Esophagus muscularis mucosa (tissue), 4 donors: ENCODE measurements at places on chromosomes 1 and 21.

DNA sequence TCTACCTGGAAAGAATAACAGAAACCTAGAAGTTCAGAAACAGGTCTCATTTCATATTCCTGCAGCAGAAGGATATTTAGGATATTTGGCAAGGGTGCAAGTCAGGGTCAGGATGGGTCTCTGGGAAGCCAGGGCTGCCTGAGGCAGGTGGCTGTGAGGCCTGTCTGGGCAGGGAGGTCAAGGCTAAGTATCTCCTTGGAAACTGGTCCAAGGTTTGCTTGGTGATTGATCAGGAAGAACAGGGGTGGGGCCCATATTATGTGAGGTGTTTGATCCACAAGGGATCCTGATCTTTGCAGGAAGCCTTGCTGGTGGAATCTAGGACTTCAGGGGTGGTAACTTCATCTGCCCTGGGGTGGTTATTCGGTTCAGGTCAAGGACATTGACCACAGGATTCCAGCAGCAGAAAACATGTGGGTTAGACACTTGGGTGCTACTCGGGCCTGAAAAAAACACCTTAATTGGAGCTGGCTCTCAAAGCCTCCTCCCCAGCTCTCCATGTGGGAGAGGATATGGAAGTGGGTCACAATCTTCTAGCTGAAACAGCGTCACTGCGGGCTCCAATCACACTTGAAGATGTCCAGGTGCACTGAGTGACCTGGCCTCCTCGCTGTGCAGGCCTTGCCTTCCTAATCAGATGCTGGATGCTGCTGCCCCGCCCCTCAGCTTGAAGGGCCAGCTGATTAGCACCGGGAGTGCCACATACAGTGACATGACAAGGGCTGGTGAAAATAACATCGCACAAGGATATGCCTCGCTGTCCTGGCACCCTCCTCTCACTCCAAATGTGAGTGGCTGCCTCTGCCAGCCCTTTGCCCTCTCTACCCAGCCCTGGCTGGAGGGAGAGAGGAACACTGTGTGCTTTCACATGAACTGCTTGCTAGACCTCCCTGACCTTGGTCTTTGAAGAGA lies 8.7 kb downstream of the CTNNBIP1 start:
- DNase-seq, result no peak

DNA sequence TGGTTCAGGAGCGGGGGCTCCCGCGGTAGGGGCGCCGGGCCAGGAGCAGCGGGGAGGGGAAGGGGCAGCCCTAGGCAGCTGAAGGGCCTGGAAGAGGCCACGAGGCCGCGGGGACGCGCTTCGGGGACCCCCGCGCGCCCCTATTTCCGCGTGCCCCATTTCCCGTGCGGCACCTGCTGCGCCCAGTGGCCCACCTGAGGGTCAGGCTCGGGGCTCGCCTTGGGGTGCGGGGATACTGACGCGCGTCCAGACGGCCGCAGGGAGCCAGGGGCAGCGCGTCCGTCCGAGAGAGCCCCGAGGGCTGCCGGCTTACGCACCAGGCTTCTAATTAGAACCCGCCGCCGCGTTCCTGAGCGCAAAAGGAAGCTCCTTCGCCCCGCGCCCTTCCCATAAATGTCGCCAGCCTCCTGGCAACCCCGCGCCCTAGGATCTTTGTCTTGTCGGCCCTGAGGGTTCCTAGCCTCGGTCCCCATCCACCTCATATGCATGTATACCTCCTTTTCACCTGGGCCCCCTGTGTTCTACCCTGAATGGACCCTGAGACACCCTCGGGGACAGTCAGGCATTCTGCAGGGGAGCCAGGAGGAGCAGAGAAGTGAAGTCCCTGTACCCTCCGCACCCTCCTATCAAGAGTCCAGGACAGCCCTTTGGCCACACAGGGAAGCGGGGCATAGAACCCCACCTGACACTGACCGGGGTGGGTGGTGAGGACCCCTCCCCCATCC lies 1.8 kb downstream of the WNT3A start:
- peak; percentile 34 for DNase-seq

GRCh38 chr1:44827197-44828002 lies 15.7 kb downstream of the PTCH2 start:
- no peak for DNase-seq

DNA sequence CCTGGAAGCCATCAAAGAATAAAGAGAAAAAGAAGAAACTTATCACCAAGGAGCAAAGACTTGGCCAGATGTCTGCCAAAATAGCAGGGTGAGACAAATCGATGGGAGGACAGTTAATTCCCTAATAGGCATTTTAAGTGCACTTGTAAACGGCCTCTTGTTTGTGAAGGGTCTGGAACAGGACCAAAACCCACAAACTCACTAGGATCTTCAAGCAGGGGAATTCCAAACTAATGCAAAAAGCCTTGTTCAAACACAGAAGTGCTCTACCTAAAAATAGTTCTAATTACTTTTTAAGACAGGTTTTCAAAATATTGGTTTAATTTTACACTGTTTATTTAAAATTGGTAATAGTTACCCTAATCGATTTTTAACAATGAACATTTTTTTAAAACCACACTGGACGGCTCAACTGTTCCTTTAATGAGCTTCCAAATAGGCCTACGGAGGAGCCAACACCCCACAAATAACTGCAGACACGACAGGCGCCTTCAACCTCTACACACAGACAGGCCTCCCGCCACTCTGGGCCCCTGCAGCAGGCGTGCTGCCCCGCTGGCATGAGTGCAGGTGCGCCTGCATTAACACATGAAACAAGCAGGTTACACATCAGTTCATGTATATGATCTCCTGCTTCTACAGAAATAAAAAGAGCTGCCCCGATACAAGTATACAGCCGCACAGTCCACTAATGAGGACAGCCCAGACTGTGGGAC lies 15.8 kb downstream of the UBE2G2 start:
- DNase-seq, result no peak

GRCh38 chr1:77395051-77395450 lies 113.2 kb downstream of the AK5 start:
- DNase-seq, result no peak

DNA sequence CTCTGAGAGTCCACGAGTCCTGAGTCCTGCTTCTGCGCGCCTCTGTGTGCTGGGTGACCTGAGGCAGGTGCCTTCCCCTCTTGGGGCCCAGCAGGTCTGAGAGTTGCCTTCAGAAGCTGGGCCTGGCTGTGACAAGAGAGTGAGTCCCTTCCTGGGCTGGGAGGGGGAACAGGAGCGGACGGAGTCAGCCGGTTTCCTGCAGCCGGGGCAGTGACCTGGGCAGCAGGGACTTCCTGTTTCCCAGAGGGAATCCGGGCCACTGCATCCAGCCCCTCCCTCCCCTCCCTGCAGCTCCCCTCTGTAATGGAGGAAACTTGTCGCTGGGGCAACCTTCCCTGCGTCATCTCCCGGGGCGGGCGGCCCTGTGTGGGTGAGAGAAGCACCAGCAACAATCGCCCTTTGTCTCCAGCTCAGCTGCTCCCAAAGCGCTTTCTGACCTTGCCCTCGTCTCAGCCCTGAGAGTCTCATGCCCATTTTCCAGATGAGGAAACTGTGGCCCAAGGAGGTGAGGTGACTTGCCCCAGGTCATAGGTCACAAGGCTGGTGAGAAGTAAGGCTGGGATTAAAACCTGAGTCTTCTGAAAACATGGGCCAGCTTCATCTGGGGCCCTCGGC lies 61.1 kb downstream of the SDC3 start:
- no peak for DNase-seq

- DNase-seq, result no peak
Measured at GRCh38 chr1:33348676-33349080, 27.8 kb upstream of the A3GALT2 start.

GRCh38 chr1:176315519-176316220 lies 108.6 kb upstream of the COP1 start:
- DNase-seq, result no peak

GRCh38 chr1:190196020-190196419 lies 281.6 kb downstream of the BRINP3 start:
- no peak for DNase-seq

DNA sequence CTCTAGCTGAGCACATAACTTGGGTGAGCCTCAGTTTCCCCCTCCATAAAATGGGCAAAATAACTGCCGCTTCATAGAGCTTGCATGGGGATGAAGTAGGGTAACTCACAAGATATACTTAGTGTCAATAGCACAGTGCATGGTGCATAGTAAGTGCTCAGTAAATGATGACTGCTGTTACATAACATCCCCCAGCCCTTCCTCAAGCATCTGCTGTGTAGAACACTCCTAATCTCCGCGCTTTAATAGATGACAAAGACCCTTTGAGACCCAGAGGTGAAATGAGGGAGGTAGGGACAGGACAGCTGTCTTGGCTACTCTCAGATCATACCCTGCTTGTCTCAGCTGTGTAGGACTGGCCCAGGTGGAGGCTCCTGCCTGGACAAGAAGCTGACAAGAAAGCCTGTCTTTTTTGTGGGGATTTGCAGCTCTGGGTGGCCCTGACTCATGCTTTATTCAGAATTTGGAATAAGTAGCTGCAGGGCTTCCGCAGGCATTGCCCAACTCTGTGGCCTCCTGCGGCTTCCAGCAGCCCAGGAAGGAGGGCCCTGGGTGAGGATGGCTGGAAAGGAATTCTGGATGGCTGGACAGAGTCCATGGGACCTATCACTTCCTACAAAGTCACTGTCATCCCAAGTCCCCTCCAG lies 20.7 kb upstream of the PADI4 start:
- no peak for DNase-seq

DNA sequence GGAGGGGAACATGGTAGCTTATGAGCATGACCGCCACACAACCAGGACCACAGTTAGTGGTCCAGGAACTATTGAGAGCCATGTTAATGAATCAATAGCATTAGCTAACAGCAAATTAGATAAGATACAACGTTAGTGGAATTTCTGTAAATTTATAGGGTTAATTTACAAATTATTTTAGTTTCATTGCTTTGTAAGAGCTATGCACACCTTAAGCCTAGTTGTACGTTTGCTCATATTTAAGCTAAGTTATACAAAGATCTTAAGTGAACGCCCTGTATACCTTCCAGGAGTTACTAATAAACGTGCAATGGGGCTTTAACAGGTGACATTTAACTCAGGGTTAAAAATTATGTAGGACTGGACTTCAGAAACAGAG lies 749 bp downstream of the EXOSC10 start:
- DNase-seq, result no peak

DNA sequence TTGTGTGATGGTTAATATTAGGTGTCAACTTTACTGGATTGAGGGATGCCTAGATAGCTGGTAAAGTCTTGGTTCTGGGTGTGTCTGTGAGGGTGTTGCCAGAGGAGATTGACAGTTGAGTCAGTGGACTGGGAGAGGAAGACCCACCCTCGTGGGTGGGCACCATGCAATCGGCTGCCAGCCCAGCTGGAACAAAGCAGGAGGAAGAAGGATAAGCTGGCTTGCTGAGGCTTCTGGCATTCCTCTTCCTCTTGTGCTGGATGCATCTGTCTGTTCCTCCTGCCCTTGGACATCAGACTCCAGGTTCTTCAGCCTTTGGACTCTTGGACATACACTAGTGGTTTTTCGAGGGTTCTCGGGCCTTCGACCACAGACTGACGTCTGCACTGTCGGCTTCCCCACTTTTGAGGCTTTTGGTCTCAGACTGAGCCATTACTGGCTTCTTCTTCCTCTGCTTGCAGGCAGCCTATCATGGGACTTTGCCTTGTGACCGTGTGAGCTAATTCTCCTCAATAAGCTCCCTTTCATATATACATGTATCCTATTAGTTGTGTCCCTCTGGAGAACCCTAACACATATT lies 184.3 kb upstream of the LMO4 start:
- DNase-seq, result no peak

- DNase-seq, result no peak
Measured at GRCh38 chr1:71766748-71767147, 515.6 kb downstream of the NEGR1 start.

DNA sequence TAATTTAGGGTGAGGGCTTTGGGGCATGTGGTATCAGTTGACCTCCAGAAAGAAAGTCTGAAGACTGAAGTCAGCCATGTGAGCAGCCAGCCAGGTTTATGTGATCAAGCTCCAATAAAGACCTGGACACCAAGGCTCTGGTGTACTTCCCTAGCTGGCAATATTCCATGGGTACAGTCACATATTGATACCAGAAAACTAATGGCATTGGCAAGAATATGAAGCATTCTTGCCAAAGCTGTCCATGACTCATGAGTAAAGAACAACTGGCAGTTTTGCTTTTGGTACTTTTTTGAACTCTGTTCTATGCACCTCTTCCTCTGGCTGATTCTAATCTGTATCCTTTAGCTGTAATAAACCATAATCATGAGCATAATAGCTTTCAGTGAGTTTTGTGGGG lies 415.3 kb upstream of the CAMK1G start:
- DNase-seq, result no peak
